ENCODE measurements at places on chromosomes 5 and 9.

DNA sequence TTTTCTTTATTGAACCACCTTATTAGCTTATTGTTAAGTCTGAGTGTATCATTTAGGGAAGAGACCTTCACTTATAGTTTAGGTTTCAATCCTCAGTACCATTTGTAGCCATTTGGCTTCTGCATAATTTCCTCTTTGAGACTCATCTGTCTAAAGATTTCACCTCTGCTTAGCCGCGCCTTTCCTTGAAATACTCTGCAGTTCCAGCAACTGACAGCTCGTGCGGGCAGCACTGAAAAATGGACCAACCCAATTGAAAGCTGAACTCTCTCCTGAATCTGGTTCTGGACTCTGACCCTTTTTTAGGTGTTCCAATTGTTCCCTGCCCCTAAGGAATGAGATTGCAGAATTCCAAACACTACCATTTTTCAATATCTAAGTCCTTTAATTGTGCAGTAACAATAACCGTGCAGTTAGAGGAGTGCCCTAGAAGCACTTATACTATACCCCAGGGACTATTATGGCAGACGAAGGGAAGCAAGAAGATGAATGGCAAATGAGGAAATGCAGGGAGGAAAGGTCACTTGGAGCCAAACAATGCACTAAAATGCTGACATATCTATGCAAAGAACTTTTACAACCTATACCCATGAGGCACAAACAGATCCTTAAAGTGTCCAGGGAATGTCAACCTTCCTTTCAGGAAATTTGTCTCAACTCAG lies 50.1 kb upstream of the PDE4D start:
- no peak for DNase-seq

DNA sequence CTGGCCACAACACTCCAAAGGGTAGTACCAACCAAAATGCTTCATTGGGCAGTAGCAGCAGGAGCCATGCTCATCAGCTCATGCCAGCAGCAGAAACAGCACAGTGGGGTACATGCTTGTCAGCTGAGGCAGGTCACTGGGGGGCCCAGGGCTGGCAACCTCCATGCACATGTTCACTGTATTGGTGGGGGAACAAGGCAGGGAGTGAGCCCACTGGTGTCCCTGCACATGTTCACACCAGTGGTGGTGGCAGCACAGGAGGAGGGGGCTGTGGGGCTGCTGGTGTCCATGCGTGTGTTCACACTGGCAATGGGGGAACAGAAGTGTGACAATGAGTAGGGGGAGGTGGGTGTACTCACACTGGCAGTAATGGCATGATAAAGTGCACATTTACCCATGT lies 254.3 kb upstream of the KIF2A start:
- DNase-seq = no peak

DNA sequence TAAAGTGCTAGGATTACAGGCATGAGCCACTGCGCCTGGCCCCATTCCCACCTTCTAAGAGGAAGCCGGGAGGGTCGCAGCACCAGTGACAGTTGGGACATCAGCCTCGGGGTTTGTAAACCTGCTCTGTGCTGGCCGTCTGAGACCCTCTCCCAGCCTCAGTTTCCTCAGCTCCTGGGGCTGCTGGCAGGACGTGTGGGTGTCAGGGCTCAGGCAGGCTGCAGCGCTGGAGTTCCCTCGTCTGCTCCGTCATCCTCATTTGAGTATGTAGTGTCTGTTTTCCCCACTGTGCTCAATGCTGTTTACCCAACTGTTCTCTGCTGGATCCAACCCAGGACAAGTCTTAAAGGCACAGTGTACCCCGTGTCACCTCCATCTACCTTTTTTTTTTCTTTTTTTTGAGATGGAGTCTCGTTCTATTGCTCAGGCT lies 2.0 kb upstream of the NINJ1 start:
- DNase-seq = no peak

DNA sequence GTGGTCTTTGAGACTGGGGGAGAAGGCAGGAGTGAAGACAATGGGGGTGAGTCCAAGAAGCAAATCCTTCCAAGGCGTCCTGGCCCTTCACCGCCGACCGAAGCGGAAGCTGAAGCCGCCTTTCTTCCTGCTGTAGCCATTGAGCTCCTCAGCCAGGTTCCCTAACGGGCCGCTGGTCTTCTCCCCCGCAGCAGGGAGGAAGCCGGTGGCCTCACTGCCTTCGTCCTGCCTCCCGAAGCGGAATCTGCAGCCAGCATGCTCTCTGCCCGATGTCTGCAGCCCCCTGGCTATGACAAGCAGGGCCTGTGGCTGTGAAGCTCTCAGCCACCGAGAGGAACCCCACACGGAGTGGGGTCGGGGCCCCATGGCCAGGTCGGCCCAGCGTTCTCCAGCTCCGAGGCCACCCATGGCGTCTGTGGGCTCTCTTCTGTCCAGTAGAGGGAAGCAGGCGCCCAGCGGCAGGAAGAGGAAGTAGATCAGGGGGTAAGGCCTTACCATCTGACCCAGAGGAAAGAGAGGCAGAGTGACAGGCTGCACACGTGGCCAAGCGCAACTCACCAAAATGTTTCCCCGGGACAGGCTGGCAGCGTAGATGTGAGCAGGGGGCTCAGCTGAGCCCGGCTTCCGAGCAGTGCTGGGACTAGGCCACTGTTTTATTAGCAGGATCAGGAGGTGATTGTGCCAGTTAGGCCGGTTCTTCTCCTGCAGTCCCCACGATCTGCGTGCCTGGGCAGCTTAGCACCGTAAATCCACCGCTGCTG lies 3.1 kb downstream of the QRFP start:
- peak; percentile 74 for DNase-seq

DNA sequence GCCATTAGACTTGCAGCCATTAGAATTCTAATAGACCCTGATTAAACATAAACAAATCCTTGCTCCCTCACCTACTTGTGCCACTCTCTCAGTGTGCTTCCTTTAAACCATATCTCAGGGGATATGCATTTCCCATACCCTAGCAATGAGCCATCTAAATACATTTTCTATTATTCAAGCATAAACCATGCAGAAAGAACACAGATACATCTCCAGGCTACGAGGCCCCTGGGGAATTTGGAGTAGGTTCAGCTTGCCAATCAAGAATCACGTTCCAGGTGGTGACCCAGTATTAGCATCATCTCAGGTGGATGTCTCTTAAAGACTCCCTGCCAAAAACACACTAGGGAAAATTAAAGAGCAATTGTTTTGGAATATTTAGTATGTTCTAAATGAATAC lies 93.0 kb upstream of the CCL21 start:
- no peak for DNase-seq

DNA sequence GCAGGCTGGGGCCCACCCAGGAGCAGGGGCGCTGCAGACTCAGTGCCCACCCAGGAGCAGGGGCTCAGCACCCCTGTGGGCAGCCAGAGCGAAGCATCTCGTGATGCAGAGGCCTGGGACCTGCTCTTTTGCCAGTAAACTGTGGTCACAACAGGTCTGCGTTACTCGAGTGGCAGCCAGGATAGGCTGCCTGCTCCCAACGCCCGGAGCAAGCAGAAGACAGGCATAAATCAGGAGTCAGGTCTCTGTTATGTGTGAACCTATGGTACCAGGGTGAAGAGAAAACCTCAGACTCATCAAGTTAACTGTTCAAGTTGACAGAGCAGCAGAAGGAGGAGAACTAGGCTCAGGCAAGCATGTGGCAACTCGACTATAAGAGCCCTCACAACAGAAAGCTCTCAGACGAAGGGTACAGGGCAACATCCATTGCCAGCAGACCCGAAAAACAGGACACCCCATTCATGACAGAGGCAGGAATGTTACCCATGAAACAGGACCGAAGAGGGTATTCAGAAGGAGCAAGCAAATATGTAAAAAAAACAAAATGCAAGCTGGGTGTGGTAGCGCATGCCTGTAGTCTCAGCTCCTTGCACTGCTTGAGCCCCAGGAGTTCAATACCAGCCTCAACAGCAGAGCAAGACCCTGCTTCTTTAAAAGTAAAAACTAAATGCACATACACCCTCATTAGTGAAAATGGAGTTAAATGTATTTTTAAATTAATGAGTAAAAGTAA lies 71.7 kb downstream of the GOLPH3 start:
- no peak for DNase-seq

DNA sequence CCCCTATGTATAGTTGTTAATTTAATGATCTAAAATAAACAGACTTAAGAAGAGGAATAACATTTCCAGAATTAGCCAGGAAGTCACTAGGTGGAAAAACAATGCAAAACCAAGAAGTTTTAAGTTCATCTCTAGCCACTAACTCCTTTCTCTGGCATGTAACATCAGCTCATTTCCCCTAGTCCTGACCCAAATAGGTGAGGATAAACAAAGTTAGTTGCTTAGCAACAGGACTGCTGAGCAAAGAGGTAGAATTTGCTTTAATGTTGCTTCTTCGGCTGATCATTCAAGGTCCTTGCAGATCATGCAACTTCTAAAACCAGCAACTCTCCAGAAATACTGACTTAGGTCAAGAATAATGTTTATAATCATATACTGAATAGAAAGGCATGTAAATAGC lies 675.8 kb downstream of the CETN3 start:
- DNase-seq = no peak

GRCh38 chr5:127011961-127012644 lies 18.3 kb downstream of the MARCHF3 start:
- no peak for DNase-seq

GRCh38 chr9:128372188-128372641 lies 1.0 kb downstream of the URM1 start:
- no peak for DNase-seq
